ENCODE measurements at places on chromosomes 7 and 10.

- no peak for DNase-seq
Measured at GRCh38 chr10:9342885-9343570, 1288.5 kb downstream of the GATA3 start.

DNA sequence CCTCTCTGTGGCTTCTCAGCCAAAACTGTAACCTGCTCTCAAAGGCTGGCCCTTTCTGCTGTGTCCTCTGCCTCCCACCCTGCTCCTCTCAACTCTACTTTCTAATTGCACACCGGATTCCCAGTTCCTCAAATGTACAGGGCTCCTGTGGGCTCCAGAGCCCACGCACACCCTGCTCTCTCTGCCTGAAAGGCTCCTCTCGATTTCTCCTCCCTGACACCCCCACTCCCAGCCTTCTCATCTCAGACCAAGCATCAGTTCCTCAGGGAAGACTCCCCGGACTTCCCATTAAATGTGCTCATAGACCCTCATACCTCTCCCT, 111.7 kb upstream of the STEAP1B start:
- no peak for DNase-seq

DNA sequence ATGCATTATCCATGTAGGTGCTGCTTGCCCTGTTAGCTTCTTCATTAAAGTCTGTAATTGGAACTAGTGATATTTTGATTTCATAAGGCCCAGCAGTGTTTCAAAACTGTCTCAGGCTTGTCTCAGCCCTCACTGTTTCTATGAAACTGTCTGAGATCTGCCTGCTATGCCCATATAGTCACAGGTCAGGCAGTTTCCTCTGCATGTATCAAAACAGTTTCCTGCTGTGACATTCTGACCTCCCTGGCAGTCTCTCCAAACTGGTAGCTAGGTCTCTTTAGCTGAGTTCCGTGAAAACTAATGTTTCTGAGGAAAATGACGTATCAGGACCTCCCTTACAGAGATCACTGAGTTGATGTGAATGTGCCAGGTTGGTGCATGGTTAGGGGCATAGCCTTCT, 18.9 kb upstream of the SEMA3D start:
- DNase-seq, result no peak

- DNase-seq, result no peak
Measured at GRCh38 chr7:51344406-51345138, 28.0 kb upstream of the COBL start.

DNA sequence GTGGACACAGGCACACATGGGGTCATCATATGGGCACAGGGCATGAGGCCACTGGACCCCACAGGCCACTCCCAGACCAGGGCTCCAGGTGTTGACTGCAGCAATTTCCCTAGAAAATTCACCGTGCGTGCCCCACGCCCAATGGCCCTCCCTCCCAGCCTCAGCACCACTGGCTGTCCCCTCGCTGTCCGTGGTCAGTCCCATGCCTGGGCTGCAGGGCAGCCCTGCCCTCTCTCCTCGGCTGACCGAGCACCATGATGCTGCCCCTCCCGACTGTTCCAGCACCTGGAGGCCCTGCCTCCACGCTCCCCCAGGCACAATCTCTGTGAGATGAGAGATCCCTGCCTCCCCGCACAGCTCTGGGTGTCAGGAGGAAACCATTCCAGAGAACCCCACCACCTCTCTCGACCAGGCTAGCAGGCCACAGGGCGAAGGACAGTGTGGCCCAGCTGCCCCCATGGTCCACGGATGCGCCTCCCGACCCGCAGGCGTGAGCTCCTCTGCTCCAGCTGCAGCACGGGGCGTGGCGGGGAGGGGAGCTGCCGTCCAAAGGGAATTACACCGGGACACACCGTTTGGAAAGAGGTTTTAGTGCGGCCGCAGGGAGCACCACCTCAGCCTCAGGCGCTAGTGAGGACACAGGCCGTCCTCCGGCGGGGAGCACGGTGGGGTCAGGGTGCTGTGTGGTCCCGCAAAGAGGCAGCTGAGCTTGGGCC, 12.6 kb downstream of the NUDT1 start:
- DNase-seq, result no peak

DNA sequence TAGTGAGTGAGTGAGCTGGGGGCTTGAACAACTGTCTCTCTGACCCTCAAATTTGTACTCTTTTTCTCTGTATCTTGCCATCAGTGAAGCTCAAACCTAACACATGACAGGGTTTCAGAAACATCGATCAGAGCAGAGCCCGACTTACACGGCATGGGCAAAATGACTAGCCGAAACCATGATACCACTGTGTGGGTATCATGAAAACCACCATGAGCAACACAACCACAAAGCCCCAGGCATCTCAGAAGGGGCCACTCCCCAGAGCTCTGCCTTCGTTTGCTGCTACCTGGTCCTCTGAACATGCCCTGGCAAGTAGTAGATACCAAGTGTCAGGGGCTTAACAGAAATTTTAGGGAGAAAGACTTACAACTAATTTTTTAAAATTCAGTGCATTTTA, 308.5 kb downstream of the WDR11 start:
- DNase-seq, result no peak

GRCh38 chr7:151312831-151313809, 28.5 kb upstream of the NUB1 start:
- no peak for DNase-seq

GRCh38 chr10:110629680-110630191, 14.4 kb upstream of the RBM20 start:
- DNase-seq, result no peak

- peak; percentile 62 for DNase-seq
Measured at GRCh38 chr10:12448729-12449391, 99.5 kb downstream of the CAMK1D start.

DNA sequence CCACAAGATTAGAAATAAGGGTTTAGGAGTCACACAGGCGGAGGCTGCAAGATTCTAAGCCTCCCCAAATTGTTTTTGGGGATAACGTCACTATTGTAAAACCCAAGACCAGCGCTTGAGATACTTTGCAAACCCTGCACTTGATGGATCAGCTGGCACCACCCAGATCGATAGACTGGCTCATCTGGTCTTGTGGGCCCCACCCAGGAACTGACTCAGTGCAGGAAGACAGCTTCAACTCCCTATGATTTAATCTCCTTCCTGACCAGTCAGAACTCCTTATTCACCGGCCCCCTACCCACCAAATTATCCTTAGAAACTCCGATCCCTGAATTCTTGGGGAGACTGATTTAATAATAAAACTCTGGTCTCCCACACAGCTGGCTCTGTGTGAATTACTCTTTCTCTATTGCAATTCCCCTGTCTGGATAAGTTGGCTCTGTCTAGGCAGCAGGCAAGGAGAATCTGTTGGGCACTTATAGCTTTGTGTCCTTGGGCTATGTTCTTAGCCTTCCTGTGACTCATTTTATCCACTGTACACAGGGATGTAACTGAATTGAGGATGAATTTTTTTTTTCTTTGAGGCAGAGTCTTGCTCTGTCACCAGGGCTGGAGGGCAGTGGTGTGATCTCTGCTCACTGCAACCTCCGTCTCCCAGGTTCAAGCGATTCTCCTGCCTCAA, 64.4 kb upstream of the CARD11 start:
- no peak for DNase-seq

DNA sequence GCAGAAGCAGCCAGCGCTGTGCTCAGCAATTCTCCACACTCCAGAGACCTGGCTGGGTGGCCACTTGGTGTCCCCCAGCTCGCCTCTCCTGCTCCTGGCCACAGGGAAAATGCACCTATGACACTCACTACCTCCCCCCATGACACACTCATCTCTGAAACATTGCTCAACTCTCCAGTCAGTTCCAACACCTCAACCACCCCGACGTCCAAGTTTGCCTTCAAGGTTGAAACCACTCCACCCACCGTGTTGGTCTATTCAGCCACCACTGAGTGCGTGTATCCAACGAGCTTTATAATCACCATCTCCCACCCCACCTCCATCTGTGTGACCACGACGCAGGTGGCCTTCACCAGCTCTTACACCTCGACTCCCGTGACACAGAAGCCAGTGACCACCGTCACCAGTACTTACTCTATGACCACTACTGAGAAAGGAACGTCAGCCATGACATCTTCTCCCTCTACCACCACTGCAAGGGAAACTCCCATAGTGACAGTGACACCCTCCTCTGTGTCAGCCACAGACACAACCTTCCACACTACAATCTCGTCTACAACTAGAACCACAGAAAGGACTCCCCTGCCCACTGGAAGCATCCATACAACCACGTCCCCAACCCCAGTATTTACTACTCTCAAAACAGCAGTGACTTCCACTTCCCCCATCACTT, 2.7 kb downstream of the MUC3A start:
- no peak for DNase-seq

GRCh38 chr7:51165337-51165736, 151.3 kb downstream of the COBL start:
- no peak for DNase-seq

GRCh38 chr7:36115448-36116321, 37.4 kb upstream of the EEPD1 start:
- DNase-seq, result peak; percentile 77

DNA sequence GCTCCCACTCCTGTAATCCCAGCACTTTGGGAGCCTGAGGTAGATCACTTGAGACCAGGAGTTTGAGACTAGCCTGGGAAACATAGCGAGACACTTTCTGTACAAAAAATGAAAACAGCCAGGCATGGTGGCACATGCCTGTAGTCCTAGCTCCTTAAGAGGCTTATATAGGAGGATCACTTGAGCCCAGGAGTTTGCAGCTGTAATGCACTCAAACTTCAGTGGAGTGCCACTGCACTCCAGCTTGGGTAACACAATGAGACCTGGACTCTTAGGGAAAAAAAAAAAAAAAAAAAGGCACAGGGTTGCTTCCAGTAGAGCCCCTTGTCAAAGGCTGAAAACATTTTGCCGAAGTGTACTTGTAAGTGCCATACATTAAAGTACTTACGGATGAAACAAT, 195.3 kb downstream of the PHTF2 start:
- DNase-seq, result no peak

DNA sequence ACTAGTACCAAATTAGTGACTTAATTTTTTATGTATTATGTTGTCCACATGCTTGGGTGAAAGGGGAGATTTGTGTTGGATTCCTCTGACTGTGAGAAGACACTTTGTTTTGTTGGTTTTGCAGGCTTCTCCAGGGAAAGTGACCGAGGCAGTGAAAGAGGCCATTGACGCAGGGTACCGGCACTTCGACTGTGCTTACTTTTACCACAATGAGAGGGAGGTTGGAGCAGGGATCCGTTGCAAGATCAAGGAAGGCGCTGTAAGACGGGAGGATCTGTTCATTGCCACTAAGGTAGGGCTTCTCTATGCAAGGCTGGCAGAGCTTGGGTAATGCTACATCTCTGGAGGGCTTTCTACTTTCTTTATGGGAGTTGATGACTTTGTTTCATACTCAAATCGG, 4.5 kb downstream of the AKR1E2 start:
- no peak for DNase-seq
